ENCODE measurements at places on chromosomes 3 and 15.

DNA sequence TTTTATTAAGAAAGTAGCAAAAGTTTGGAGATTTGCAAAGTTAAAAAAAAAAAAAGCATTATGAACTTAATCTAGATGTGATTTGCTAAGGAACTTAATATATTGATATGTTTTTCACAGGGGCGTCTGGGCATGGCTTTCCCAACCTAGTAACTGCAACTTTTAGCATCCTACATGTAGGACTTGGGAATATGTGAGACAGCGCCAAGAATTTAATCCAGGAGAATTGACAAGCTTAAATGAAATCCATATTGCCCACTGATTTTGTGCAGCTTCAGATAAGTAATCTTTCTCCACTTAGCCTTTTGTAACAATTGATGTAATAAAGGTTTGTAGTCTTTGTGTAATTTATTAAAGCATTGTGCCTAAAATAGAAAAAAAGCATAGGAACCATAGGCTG, 982 bp upstream of the GABPB1 start:
- no peak for DNase-seq

GRCh38 chr15:83695246-83695645, 41.3 kb downstream of the ADAMTSL3 start:
- no peak for DNase-seq

DNA sequence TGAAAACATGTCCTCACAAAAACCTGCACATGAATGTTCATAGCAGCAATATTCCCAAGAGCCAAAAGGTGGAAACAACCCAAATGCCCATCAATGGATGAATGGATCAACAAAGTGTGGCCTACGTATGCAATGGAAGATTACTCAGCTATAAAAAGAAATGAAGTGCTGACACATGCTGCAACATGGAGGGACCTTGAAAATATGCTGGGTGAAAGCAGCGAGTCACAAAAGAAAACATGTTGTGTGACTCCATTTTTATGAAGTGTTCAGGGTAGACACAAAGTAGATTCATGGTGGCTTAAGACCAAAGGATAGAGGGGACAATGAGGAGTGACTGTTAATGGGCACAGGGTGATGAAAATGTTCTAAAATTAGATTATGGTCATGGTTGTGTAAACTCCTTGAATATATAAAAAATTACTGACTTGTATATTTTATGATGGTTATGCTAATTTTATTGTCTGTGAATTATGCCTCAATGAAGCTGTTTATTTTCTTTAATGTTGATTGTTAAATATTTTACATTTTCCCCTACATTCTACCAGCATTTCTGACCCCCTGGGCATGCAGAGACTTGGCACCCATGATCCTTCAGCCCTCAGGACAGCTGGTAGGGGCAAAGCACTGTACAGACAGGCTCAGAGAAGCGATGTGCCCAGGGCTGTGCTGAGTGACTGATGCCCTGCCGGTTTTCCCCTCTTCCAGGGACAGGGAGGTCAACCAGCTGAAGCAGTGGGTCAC, 37.8 kb downstream of the CFAP100 start:
- no peak for DNase-seq

DNA sequence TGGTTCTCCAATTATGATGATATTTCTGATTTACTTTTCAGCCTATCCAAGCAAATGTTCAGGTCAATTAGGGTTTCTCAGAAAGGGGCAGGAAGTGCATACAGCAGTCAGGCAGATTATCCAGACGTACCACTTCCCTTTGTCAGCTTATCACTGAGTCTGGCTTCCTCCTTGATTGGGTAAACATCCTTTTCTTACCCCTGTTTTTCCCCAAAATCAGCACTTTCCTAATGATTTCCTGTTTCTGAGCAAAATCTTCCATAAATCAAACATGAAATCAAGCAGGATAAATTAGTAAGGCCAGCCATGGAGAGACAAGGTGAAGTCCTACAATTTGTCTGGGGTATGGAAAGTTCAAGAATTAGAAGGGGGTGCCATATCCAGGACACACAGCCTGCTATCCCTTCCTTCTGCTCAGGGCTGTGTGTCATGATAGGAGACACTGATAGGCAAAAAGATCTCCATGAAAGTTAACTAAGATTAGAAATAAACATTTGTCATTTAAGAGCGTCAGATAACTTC, 29.0 kb downstream of the ADIPOQ start:
- DNase-seq, result no peak

DNA sequence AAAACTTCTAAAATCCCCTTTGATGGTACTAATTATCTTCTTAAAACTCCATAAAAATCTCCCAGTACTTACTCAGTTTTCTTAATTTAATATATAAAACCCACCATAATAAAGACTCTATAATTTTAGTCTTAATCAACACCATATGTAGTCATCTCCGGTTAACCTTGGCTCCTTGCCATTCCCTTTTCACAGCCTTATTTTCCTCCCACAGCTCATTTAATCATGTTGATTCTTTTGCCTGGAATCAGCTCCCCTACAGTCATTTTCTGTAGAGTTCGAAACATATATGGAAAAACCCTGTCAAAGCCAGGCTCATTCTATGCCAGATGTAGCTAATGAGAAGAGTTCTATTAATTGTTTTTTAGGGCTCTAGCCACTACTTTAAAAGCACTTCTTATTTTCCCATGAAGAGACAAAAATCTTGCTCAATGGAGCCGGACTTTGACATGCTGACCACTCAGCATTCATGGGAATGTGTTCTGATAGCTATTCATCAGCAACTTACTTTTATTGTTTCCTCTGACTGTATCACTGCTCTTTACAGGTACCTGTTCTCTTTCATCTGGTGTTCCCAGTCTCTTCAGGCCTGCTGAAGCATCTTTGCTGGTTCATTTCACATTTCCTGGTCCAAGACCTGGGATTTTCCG, 573.4 kb downstream of the NAALADL2 start:
- peak; percentile 5 for DNase-seq

- DNase-seq, result no peak
Measured at GRCh38 chr3:133256787-133257483, 142.9 kb upstream of the BFSP2 start.

DNA sequence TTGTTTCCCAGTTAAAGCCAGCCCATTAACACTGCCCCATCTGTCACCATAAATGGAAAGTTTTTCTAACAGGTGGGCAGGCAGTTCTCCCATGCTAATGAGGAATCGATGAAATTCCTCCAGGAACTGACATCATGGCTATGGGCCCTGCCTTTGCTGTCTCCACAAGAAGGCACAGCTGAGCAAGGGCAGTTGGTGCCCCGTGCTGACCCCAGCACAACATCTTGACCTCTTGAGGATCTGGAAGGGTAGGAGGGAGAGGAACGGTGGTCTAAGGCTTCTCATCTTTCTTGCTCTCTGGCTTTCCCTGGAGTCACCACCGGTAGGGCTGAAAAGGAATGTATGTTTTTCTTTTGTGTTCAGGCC, 46.7 kb downstream of the CHCHD6 start:
- no peak for DNase-seq

DNA sequence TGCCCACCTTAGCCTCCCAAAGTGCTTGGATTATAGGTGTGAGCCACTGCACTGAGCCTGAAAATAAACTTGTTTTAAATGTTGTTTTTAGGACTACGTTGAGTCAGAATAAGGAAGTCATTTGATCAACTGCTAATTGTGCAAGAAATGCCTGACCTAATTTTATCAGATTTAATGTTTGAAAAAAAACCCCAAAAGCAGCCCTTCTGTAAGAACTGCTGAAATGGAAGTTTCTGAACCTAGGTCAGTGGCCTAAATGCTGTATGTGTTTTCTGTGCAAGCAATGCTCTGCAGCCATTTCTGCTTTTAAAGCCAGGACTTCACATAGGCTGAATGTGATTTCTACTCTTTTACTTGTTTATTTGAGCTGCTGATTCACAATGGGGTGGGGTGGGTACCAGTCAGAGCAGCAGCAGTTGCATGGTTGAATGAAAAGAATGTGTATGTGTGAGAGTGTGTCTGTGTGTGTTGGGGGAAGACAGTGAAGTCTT, 6.6 kb downstream of the GPX1 start:
- DNase-seq, result peak; percentile 45

DNA sequence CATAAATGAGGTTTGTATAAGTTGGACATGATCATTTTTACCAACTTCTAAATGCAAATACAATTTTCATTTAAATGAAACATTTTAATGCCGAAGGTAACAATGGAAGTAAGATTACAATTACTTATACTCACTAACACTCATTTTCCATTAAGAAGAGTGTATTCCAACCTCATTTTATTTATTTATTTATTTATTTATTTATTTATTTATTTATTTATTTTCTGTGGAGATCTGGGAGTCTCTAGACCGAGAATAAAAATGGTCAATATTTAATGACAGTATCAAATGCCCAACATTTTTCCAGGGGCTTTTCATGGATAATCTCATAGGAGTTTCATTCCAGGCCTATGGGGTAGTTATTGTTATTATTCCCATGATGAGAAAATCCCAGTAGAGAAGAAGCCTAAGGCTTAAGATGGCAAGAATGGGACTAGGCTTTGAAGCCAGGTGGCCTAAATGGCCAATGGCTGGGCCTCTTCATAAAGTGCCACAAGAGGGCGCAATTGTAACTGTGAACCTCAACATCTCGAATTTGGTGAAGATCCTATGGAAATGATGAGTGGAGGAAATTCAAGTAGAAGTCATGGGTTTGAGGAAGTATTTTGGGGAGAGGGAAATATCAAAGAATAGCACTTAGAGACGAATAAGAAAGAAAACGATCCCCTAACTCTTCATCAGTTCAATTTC, 21.3 kb downstream of the VGLL3 start:
- DNase-seq, result peak; percentile 72

- no peak for DNase-seq
Measured at GRCh38 chr3:140078940-140079339, 144.0 kb downstream of the CLSTN2 start.

DNA sequence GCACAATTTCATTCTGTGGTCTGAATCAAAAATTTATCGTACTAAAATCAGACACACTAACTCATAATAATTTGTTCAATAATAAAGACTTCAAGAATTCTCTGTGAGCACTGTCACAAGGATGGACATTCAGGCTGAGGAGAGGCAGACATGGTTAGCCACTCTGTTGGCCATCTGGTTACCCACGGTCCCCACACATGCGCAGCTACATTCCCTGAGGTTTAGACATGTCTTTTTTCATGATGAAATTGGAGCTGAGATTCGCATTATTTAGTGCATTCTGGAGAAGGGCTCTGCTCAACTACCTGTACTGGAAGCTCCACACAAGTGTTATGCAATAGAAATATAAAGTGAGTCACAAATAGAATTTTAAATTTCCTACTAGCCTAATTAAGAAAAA, 156.9 kb downstream of the SUCNR1 start:
- peak; percentile 43 for DNase-seq

DNA sequence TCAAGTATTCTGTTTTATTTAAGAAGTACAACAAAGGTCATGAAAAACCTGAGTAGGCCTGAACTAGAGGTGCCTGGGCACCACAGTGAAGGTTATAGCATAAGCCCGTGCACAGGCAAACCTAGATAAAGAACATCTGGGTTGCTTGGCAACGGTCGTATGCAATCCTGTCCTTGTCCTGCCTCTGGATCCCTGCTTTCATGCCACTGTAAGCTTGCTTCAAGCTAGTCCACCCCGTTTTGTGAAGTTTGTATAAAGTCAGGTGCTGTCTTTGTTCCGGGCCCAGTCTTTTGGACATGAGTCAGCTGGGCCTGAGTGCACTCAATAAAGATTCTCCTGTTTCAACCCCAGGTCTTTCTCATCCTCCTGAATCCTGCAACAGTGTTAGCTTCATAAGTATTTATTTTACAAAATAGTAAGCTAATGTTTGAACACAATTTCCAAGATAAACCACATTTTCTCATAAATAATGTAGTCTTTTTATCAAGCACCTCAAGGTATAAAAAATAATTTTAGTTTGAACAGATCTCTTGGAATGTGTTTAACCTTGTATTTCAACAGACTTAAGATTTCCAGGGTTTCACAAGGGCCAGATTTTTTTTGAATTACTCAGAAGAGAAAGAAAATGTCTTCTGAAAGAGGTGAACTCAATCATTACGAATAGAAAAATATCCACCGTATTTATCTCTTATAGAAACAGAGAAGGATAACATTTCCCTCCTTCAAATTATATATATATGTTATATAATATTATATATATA, 14.3 kb upstream of the SLC9C1 start:
- DNase-seq, result peak; percentile 50

- no peak for DNase-seq
Measured at GRCh38 chr15:50813865-50814264, 48.4 kb upstream of the SPPL2A start.

- DNase-seq, result peak; percentile 89
Measured at GRCh38 chr3:13025090-13025489, 48.1 kb downstream of the IQSEC1 start.

- no peak for DNase-seq
Measured at GRCh38 chr3:75220932-75221331, 443.2 kb upstream of the FRG2C start.

GRCh38 chr3:172192830-172193415, 153.5 kb downstream of the FNDC3B start:
- no peak for DNase-seq

- peak; percentile 24 for DNase-seq
Measured at GRCh38 chr3:173065543-173065981, 75.5 kb downstream of the SPATA16 start.

DNA sequence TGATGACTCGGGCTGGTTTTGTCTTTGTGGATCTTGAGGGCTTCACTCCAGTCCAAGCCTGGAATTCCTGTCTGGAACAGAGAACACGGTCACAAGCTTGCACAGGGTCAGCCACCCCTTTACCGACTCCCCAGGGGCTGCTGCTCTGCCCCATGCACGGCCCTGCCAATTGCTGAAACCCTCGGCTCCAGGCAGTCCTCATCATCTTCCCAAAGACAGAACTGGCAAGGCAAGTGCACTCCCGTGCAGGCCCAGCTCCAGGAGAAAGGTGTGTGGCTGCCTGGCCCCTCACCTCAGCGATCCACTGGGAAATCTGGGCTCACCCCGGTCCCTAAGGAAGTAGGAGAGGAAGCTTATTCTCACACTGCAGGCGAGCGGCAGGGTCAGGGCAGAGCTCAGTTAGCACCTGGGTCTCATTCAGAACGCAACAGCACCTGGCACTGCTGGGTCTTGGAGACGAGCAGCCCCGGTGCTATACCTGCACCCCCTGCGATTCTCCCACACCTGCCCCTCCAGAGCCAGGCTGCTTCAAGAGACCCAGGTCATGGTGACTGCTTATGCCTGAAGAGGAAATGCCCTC, 7.2 kb downstream of the MAP6D1 start:
- no peak for DNase-seq

DNA sequence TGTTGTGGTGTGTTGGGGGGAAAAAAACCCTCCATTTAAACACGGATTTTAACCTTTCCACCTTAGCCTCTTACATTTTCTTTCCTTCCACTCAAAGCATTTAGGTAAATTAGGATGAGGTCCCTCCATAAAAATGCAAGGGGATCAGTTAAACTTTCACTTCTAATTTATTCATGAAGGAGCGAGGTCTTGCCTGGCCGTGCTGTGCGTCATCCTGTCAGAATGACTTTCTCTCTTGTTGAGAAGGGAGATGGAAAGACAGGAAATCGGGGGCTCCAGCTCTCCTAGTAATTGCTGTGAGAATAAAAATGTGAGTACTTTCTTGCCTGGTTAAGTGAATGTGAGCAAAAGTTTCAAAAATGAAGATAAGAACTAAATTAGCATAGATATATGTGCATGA, 962.3 kb upstream of the NR2F2 start:
- DNase-seq, result no peak

- peak; percentile 56 for DNase-seq
Measured at GRCh38 chr3:197186887-197187588, 111.4 kb downstream of the DLG1 start.
